ENCODE measurements at places on chromosomes 4 and X. TPM values are rescaled to one million over a fixed set of nuclear protein-coding genes. Genes with fewer than 3 reads are reported as not detected.

DNA sequence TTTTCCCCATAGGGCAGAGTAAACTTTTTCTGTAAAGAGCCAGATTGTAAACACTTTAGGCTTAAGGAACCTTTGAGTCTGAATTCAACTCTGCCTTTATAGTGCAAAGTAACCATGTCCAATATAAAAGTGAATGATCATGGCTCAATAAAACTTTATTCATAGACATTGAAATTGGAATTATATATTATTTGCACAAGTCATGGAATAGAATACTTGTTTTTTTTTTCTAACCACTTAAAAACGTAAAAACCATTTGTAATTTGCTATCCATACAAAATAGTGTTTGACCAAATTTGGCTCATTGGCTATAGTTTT lies 54.1 kb upstream of the MYOZ2 start:
- no peak for DNase-seq

XIAP gene
- polyA plus RNA-seq = 15.8 TPM

DNA sequence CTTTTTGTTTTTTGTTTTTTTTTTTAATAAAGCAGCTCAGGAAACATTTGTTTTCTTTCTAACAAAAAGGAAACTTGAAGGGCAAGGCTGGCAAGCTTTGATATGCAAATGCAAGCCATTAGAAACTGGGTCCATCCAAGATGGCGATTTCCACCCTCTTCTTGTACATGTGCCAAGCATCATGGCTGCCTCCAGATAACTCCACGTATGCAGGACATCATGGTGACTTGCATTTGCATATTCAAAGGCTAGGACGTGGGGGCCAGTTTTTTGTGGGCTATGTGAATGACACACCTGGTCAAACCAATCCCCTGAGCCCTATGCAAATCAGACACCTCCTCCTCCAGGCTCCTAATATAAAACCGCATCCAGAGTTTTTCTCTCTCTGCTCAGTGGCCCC lies 692.6 kb downstream of the FAM133A start:
- DNase-seq = no peak

GRCh38 chrX:116499780-116500179 lies 37.0 kb upstream of the CT83 start:
- no peak for DNase-seq

- DNase-seq = no peak
Measured at GRCh38 chr4:187393531-187394344, 601.8 kb upstream of the ZFP42 start.

TTC29 gene
- polyA plus RNA-seq = not detected

ETDB gene
- not detected for polyA plus RNA-seq

LUZP4 gene
- not detected for polyA plus RNA-seq

PTCHD1 gene
- polyA plus RNA-seq = not detected

GRCh38 chr4:25943312-25943711 lies 29.3 kb downstream of the SMIM20 start:
- no peak for DNase-seq

SLC16A2 gene
- 38.5 TPM for polyA plus RNA-seq

NPY1R gene
- not detected for polyA plus RNA-seq

GRCh38 chr4:39324897-39325613 lies 41.1 kb downstream of the RFC1 start:
- no peak for DNase-seq

DNA sequence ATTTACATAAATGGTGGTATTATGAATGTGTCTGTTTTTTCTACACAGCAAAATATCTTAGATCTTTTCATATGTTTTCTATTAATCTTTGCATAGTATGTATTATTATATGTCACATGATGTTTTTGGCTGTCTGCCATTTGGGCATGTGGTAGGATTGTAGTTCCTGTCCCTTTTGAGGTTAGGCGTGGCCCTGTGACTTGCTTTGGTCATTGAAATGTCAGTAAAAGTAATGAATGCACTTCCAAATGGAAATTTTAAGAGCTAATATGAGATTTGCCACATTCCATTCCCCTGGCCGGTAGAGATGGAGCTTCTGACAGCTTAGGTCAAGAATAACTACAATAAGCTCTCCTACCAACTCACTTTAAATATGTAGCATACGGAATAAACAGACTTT lies 45.1 kb downstream of the JADE3 start:
- no peak for DNase-seq

GRCh38 chr4:44623676-44624075 lies 27.7 kb downstream of the YIPF7 start:
- no peak for DNase-seq

NR0B1 gene
- polyA plus RNA-seq = 0.12 TPM

- DNase-seq = no peak
Measured at GRCh38 chrX:144918936-144919335, 328.4 kb upstream of the SPANXN1 start.

DNA sequence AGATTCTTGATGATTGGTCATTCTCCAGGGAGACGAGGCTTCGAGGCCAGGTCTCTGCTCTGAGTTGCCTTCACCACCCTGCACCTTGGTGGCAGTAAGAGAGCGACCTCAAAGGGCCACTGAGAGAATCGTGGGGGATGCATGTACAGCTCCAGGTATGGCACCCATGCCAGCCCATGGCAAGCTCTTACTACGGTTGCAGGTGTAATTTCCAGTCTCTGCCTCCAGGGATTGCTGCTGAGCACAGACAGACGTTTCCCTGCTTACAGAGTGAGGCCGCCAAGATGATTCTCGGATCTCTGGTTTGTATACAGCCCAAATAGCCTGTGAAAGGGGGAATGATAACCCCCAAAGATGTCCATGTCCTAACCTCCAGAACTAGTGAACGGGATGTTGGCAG lies 16.3 kb upstream of the DRD5 start:
- DNase-seq = no peak

- no peak for DNase-seq
Measured at GRCh38 chr4:100539706-100540105, 21.9 kb upstream of the EMCN start.

GRCh38 chr4:52979821-52980590 lies 117.9 kb downstream of the RASL11B start:
- no peak for DNase-seq

EDNRA gene
- polyA plus RNA-seq = 28.4 TPM

DNA sequence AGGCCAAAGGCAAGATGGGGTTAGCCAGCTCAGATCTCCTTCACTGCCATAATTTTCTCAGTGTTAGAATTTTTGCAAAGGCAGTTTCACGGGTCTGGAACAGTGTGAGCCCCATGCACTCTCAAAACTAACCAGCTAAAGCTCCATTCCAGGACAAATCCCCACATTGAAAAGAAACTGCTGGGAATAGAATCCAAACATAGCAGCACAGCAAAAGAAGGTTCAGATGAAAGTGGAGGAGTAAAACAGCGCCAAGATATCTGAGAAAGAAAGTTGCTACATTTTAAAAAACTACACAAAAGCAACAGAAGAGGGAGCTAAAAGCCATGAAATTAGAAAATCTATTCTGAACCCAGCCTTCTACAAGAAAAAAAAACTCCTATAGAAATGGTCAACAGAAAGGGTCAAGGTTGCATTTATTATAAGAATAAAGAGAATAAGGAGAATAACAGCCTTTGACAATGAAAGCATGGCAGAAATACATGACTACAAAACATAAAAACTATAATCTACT lies 39.6 kb upstream of the SLC7A3 start:
- DNase-seq = no peak

GRCh38 chr4:120683897-120684540 lies 238.5 kb downstream of the PRDM5 start:
- DNase-seq = no peak

DNA sequence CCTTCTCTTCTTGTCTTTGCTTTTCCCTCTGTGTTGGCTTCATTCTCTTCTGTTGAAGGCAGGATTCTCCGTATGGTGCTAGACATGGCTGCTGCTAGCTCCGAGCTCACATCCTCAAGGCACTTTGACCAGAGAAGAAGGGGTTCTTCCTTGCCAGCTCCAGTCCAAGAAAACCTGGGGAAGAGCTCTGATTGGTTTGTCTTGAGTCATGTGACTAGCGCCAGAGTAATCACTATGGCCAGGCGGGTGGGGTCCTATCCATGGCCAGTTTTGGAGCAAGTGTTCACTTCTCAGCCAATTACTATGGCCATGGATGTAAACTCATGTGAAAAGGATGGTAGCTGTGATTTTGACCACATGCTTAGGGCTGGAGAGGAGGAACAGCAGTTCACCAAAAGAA lies 74.2 kb downstream of the CT47B1 start:
- no peak for DNase-seq

DNA sequence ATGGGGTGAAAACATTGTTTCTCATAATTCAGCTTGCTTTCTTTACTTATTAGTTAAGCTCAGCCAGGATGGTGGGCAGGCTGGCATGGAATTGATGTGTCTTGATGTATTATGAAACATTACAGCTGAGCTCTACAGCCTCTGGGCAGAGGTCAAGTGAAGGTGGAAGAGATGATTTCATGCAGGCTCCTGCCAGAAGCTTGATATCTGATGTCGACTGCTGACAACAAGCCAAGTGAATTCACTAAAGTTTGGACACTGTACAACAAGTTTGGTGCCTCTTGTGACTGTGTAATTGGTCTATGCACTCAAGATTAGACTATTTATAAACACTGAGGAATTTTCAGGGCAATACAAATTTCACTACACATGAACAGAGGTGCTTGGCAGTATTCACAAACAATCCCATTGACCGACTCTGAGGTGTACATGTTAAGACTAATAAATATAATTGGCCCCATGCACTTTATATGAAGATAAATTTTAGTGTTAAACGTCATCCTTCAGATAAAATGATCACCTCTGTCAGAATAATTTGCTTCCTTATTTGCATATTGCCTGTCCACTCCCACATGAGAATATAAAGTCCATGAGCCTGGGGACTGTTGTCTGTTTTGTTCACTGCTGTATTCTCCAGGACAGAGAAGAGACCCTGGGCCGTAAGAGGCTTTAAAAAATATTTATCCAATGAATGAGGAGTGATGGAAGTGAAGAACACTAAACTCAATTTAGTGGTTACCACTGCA lies 612.2 kb downstream of the IQCM start:
- DNase-seq = no peak

- DNase-seq = no peak
Measured at GRCh38 chr4:25011135-25011866, 19.4 kb downstream of the LGI2 start.

DNA sequence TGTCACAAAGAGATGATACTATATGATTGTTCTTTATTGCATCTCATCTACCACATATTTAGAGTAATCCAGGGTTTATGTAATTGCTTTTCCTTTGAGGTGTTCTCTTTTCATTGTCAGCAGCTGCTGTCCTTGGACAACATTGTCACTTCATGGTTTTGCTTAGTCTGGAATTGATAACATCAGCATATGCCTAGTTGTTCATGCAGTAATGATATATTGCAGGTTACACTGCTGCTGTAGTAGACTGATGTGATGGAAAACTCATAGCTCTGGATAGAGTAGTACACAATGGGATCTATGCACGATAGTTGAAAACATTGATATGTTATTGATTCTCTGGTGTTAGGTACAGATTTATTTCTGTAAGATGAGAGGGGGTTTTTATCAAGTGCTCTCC lies 13.7 kb downstream of the NEIL3 start:
- no peak for DNase-seq

GRCh38 chr4:83010522-83011318 lies at the start of gene LIN54:
TSS of gene LIN54 (minus strand) at chr4:83010823. CDS start at chr4:82984844, 25,979 bp downstream.
- no peak for DNase-seq

- no peak for DNase-seq
Measured at GRCh38 chr4:14404730-14405129, 597.6 kb upstream of the CPEB2 start.

- no peak for DNase-seq
Measured at GRCh38 chrX:45232139-45232538, 31.5 kb upstream of the DIPK2B start.

SLC9B1 gene
- 0.32 TPM for polyA plus RNA-seq

ZAR1 gene
- not detected for polyA plus RNA-seq

REELD1 gene
- not detected for polyA plus RNA-seq

GRCh38 chr4:160563552-160564282 lies 1460.8 kb downstream of the RAPGEF2 start:
- no peak for DNase-seq

GRCh38 chr4:15238720-15239119 lies 189.1 kb upstream of the C1QTNF7 start:
- DNase-seq = no peak

- DNase-seq = peak; percentile 86
Measured at GRCh38 chr4:110533940-110534339, 58.0 kb downstream of the ENPEP start.

- DNase-seq = no peak
Measured at GRCh38 chrX:13078739-13079444, 34.5 kb upstream of the FAM9C start.

DNA sequence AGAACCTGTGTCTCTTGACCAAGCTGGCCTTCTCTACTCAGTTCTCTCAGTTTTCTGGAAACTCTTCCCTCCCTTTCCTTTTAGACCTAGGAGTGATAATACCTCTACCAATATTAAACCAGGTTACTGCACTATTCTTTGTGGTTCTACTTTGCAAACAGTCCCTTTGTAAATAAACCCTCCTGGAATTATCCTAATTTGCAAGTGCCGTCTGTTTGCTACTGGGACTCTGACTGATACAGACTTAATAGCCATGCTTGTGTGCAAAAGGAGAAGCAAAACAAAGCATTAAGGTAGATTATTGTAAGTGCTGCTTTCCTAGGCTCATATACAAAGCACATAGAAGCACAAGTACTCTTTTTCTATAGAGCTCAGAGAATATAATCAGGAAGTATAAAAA lies 507.0 kb downstream of the INPP4B start:
- DNase-seq = no peak

ERAS gene
- not detected for polyA plus RNA-seq

SH3D19 gene
- 30.1 TPM for polyA plus RNA-seq

RAB40A gene
- 0.19 TPM for polyA plus RNA-seq

DNA sequence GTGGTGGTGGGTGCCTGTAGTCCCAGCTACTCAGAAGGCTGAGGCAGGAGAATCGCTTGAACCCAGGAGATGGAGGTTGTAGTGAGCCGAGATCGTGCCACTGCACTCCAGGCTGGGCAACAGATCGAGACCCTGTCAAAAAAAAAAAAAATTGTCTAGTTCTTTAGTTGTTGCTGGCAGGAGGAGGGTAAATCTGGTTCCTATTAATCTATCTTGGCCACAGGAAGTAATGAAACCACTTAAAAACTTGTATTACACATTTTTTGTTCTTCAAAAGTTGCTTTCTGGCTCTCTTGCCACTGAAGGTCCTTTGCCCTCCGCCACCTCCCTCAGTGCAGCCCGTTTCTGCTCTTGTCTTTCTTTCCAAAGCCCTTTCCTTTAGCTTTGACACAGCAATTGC lies 102.9 kb upstream of the ARSJ start:
- no peak for DNase-seq

PDLIM3 gene
- polyA plus RNA-seq = 15.4 TPM

DNA sequence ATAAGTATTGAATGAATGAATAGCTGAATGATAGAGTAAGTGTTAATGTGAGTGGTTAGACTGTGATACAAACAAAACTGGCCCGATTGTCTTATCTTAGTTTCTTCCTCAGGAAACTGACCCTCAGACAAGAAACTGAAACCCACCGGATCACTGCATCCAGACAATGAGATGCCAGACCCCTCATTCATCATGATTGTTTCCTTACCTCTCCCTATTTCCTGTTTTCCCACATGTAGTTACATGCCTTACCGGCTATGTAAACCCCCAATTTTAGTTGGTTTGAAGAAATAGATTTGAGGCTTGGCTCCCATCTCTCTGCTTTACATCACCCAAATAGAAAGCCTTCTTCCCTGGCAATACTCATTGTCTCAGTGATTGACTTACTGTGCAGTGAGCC lies 218.9 kb upstream of the PPP1R2C start:
- no peak for DNase-seq

GRCh38 chrX:9285342-9285771 lies 179.5 kb upstream of the TBL1X start:
- DNase-seq = no peak

Measured in AG04450 (cell line).